Activated CD8-positive, alpha-beta memory T cell treated with anti-CD3 and anti-CD28 coated beads for 24 hours (primary cell): ENCODE measurements at places on chromosomes 1 and 21.

GRCh38 chr1:119139403-119139802 lies 1.1 kb downstream of the WARS2 start:
- DNase-seq, result no peak

- DNase-seq, result no peak
Measured at GRCh38 chr1:58933599-58933926, 149.7 kb upstream of the JUN start.

- DNase-seq, result no peak
Measured at GRCh38 chr1:54990916-54991315, 7.8 kb upstream of the BSND start.

DNA sequence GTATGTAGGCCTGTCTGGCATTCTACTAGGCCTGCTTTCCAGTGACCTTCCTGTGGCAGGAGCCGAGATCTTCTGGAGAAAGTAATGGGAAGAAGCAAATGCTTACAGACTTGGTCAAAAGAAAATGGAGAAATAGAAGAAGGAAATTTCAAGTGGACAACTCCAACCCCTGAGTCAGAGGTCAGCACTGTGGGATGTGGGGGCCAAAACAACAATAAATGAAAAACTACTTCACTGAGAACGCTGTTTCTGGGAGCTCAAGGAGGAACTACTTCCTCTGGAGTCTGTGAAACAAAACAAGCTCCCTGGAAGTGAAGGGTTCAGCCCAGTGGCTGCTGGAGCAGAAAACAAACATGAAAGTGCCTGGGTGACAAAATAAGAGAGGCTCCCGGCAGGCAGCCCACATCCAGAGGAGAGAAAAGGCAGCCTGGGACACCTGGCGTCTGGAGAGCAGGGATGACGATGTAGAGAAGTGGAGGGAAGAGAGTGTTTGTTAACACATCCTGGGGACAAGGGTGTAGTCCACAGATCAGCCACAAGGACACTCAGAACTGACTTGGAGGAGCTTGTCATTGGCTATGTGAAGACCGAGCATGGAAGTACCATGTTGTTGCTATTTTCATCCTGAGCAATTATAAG lies 355.2 kb downstream of the SMYD3 start:
- DNase-seq, result no peak

- DNase-seq, result no peak
Measured at GRCh38 chr1:240074422-240074821, 17.3 kb upstream of the FMN2 start.

DNA sequence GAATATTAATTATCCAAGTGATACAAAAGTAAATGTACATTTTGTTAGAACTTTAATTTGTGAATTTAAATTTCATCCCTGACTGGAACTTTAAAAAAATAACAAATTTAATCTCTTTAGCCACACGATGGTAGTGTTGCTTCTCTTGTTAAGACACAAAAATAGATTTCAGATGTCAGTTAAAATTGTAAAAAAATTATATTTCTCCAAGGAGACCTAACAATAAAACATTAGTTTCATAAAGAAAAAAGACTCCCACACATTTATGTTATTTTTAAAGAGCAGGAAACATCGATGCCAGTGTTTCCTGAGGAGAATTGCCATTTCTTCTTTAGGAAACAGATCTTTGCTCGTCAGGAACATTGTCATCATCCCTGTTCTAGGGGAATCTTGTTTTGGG lies 74.0 kb upstream of the DEPDC1 start:
- no peak for DNase-seq

- peak; percentile 70 for DNase-seq
Measured at GRCh38 chr1:162056043-162056442, 13.4 kb upstream of the NOS1AP start.

DNA sequence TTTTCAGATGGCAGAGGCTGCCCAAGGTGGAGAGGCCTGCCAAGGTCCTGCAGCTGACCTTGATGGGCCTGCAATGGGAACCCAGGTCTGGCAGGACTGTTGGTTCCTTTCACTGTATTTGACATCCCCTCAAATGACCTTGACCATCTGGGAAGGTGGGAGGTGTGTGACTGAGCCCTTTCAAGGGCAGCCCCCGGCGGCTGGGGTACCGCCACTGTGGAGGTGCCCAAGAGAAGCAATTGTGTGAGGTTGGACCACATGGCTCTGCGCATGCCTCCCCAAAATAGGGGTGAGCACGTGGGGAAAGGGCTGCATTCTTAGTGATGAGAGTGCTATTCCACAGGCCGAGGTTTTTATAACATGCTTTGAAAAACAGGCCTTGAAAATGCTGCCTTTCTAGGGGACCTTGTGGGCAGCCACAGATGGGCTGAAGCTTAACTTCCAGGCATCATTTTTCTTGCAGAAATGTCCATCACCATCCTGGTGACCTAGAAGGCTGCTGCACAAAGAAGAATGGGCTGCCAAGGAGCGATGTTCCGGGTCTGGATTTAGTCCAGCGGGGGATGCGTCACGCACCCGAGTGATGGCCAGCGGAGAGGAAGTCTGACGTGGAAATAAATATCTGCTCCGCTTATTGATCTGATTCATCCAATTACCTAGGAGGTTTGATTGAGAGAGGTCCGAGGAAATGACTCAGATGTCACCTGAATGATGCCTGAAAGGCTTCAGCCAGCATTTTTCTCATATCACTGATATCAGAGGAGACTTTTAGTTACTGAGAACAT lies 16.5 kb upstream of the UTS2 start:
- no peak for DNase-seq

DNA sequence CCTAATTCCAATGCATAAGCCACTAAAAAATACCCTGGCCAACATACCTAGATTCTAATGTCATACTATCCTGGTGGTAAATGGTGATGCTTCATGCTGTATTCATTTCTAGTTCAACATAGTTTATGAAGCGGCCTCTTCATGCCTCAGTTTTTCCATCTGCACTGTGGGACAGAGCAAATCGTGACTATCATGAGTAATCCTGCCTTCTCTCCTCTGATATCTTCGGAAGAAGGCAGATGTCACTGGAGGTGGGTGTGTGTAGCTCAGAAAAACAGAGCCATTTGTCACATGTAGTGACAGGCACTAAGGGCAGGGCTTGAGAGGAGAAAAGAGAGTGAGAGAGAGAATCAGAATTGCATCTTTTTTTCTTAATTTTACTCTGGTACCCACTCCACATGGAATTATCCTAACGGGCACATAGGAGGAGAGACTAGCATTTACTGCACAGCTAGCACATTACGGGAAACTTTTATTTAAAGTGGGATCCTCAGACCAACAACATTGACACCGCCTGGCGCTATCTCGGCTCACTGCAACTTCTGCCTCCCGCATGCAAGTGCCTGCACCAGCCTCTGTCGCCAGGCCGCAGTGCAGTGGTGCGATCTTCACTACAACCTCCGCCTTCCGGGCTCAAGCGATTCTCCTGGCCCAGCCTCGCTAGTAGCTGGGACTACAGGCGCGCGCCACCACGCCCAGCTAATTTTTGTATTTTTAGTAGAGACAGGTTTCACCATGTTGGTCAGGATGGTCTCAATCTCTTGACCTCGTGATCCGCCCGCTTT lies 78.4 kb upstream of the KCNA3 start:
- no peak for DNase-seq

DNA sequence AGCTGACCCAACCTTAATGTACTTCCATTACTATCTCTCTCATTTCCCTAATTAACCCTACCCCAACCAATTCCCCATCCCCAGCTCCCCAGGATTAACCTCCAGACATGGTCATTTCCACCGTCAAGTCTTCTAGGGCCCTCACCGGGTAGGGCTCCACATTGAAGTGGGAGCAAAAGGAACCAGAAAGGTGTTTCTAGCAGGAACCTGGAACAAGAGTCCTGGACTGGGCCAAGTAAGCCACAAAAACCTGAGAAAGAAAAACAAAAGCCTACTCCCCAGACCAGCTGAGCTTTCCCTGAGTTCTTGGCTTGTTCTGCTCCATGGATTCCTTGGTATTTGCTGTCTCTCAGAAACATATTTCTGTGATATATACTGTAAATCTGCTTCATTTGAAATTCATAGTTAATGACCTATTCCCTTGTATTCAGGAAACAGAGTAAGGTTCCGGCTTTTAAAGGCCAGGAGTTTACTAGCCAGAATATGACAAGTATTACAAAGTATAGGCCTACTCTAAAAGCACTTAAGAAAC lies 58.4 kb downstream of the SYF2 start:
- DNase-seq, result no peak

- DNase-seq, result no peak
Measured at GRCh38 chr1:186487163-186487562, 26.2 kb upstream of the PDC start.
